OCI-M1 (cell line): ENCODE measurements at places on chromosomes 6 and 20.

DNA sequence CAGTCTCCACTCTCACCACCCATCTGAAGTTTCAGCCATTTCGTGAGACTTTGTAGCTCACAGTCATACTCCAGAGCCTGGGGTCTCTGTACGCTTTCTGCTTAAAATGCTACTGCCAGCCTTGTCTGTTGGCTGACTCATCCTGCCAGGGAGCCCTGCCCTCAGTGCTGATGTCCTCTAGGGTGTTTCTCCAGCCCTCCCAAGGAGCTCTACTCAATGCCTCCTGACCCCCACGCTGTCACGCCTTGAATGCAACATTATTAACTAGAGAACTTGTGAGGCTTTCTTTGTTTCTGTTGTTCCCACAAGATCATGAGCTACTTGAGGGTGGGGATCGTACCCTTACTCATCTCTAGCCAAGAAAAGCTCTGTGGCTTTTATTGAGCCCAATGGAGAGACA is 20.1 kb downstream of the KIF16B start:
- DNase-seq = no peak

GRCh38 chr20:6595704-6596103 is 171.8 kb upstream of the BMP2 start:
- no peak for DNase-seq

- peak; percentile 78 for DNase-seq
These were observed 69.3 kb upstream of the MYL9 start for GRCh38 chr20:36471885-36472636.

GRCh38 chr6:167811442-167812087 is 15.1 kb upstream of the AFDN start:
- DNase-seq = no peak

- no peak for DNase-seq
These were observed 35.3 kb upstream of the CCND3 start for GRCh38 chr6:41976794-41977484.

DNA sequence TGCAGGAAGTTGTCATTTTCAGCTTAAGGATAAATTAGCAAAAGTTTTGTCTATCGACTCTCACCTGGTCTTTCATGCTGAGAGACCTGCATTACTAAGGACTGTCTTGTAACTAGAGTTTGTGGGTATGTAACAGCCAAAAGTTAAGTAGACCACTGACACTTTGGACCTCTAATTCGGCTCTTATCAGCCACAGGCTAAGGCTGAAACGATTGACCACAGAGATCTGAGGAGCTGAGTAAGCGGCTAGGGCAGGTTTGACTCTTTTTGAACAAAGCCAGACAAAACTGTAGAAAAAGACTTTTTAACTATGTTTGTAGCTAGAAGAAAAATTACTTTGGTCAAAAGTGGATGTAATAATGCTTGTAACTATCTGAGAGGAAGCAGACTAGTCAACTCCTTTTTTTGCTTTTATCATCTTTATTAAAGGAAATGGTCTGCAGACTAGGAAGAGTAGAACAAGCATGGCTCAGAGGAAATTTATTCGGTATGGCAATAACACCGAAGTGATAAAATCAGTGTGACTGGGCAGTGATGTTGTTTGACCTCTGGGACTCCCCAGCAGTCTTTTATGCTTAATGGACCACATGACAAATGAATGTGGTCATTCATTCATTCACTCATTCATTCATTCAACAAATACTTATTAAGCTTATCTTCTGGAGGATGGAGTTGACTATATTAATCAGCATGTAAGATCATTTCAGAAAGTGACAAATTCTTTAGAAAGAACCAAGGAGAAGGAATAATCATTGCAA is 725.0 kb upstream of the HS3ST5 start:
- DNase-seq = peak; percentile 80
